ENCODE measurements at places on chromosomes 1 and 21.

DNA sequence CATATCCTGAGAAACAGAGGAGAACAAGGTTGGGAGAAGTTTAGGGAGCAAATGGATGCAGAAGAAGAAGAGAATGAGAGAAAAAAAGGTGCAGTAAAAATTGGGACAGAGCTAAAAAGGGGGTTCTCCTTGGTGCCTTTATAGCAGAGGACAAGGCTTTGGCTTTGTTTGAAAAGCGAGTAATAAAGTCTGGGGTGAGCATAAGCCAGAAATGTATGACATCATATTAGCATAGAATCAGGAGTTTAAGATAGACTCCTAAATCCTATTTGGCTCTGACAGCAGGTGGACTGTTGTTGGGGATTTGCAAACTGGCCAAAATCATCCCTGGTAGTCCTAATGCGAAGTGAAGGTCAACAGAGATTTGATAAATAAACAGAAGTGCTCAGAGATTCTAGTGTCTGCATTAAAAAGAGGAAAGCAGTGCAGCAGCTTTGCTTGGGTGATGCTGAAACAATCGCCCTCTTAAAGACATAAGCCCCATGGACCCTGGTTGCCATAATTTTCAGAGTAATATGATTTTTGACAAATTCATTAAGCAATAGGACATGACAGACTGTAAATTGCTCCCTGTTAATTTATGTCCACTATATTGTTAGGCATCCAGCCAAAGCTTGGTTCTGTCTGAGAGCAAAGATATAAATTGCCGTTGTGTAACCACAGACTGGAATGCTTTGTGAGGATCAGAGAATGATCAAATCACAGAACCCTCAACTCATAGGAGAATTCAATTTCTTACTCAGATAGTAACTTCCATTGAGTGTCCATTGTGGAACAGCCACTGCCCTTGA, 385.0 kb upstream of the NFIA start:
- DNase-seq = peak; percentile 70

DNA sequence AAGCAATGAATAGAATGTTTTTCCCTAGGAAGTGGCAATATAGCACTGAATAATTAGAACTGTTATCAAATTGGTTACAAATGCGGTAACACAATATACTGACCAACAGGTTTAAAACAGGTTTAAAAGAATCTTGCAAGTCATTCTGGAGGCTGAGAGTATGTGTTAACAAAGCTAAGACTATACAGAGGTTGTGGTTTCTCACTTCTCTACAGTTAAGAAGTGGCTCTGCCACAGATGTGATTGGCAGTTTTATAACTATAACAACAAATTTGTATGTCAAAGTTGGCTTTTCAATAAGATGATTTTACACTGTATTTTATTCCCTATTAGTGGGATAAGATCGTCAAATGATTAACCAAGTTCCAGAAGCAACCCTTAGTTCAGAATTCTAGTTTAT, 7.1 kb downstream of the ANGEL2 start:
- no peak for DNase-seq

- no peak for DNase-seq
Measured at GRCh38 chr1:39926343-39926793, 24.7 kb upstream of the MYCL start.

DNA sequence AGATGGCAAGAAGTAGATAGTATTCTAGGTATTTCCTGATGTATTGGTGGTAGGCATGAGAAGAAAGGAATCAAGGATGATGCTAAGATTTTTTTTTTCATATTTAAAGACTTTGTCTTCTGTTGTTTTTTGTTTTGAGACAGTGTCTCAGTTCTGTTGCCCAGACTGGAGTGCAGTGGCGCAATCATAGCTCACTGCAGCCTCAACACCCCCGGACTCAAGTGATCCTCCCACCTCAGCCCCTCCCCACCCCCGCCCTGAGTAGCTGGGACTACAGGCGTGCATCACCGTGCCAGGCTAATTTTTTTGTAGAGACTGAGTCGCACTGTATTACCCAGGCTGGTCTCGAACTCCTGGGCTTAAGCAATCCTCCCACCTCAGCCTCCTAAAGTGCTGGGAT, 2.8 kb upstream of the CAPZB start:
- DNase-seq = no peak

DNA sequence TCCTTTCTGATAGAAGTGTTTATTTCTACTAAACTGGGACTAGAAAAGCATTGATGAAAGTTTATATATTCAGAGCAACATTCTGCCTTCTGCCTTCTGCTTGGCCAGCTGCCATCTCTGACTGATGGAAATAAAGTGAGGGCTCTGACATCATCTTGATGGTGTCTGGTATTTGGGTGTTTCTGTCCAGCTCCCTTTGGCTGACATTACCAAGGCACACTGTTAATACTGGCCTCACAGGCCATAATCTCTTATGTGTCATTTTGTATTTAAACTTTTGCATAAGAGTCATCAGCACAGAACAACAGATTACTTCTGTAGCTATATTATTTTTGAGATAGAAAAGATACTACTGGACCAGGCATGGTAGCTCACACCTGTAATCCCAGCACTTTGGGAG, 216.9 kb downstream of the RYR2 start:
- no peak for DNase-seq

Data from NCI-H1105 treated with DMSO at 0.1 percent for 48 hours (cell line).